ENCODE measurements at places on chromosomes 3 and 15.

- no peak for DNase-seq
Observed at GRCh38 chr3:94645790-94646189, 582.9 kb downstream of the NSUN3 start.

DNA sequence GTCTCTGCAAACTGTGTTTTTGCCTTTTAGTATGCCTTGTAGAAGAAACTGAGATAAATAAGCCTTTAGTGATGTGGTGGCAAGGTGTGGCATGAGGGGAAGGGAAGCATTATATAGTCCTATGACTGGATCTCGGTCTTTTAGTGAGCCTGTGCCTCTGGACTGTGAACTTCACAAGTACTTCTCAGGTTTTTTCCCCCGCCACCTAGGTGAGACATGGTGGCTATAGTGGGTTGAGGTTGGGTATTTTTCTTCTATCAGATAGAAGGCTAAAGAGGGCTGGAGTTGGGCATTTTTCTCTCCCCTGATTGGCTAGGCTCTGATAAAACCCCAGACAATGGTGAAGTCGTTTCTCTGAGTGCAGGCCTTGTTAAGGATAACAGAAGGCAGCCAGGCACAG is 38.7 kb upstream of the ZFAND6 start:
- no peak for DNase-seq

- DNase-seq, result no peak
Observed at GRCh38 chr3:152491922-152492321, 223.2 kb downstream of the MBNL1 start.

GRCh38 chr3:169940470-169941181 is 26.0 kb upstream of the SEC62 start:
- DNase-seq, result no peak

DNA sequence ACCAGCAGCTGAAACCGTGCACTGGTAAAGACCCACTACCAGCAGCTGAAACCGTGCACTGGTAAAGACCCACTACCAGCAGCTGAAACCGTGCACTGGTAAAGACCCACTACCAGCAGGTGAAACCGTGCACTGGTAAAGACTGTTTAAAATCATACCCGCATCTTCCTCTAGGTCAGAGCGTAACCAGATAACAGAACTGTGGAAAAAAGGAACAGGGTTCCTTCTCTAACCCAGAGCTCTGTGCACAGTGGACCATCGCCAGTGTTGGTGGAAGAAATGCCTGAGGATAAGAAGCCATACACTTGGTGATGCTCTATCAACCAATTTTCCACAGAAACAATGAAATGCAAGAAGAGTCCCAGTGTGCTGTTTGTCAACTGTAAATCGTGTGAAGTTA is 243.4 kb downstream of the NTRK3 start:
- DNase-seq, result no peak

- peak; percentile 4 for DNase-seq
Observed at GRCh38 chr3:113747283-113748046, 630 bp downstream of the ATP6V1A start.

- DNase-seq, result peak; percentile 50
Observed at GRCh38 chr15:63473999-63474809, 30.2 kb upstream of the USP3 start.

DNA sequence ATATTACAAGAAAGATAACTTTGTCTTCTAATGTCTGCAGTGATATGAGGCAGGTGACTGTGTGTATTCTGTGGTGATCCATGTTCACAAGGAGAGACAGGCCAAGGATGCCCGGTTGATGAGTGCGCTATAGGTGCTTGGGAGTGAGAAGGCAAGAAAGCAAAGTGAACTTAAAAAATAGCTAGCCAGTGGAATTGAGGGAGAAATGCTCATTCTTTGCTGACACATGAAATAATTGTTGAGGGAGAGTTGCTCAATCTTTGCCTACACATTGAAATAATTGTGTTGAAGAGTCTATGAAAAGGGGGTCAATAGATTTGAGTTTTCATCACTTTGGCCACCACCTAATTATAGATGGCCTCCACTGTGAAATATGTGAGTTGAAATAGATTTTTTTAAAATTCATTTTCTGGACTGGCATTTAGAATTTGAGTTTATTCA is 156.3 kb downstream of the LPP start:
- DNase-seq, result no peak

DNA sequence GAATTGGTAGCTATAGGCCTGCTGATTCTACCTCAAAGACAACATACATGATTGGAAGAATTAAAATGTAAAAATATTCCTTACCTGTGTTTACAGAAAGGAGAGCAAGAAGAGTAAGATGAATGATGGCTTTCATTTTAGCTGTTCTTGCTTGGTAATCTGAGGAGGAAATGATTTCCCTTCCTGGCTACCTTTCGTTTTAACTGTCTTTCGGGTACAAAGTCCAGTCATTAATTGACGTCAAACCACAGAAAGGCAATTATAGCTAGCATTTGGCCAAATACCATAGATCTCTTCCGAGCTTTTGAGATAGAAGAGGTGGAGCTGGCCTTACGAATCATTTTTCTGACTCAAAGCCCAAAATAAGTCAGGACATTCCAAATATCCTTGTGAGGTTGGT is at the start of gene MUC13:
Gene MUC13, minus strand, starts transcription at position 175 of the 400 bp plus-strand sequence. Its CDS starts 39 bp downstream, at position 136.
- no peak for DNase-seq
